Panc1 (cell line): ENCODE measurements at places on chromosomes 5 and 9. TPM values are rescaled to one million over a fixed set of nuclear protein-coding genes. Genes with fewer than 3 reads are reported as not detected.

The MRRF gene
- 28.4 TPM for total RNA-seq

The PHYHD1 gene
- not detected for total RNA-seq

The MZB1 gene
- total RNA-seq = 0.49 TPM

The FBXO38 gene
- 34.5 TPM for total RNA-seq

The ACER2 gene
- 1.3 TPM for total RNA-seq

The ITGA2 gene
- total RNA-seq = 41.8 TPM

The CCIN gene
- total RNA-seq = 0.13 TPM

The BTNL8 gene
- not detected for total RNA-seq
